ENCODE measurements at places on chromosomes 4 and X.

- DNase-seq = no peak
Observed at GRCh38 chrX:16826207-16826606, 39.9 kb downstream of the TXLNG start.

GRCh38 chr4:122896270-122896669 is 26.1 kb downstream of the NUDT6 start:
- no peak for DNase-seq

DNA sequence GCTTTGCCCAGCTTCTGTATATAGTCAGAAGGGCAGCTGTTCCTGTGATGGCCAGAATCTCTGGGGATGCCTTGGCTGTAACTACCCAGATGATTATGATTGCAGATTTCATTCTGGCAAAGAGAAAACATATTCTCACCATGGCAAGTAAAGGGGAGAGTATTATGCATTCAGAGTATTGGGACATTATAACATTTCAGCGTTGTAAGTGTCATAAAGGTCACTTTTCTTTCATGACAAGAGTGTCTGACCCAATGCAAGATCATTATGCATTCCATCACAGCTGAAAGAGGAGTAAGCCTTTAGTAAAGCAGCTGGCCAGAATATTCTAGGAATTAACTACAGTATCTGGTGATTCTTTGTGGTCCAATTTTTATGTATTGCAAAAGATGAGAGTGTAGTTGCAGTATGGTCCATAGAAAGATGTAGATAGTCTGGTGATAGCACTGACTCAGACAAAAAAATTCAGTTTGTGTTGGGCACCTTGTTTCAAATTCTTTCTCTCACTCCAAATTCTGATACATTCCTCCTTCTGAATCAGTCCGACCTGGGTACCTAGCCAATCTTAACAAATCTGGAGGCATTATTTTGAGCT is 2366.3 kb downstream of the PCDH7 start:
- no peak for DNase-seq

DNA sequence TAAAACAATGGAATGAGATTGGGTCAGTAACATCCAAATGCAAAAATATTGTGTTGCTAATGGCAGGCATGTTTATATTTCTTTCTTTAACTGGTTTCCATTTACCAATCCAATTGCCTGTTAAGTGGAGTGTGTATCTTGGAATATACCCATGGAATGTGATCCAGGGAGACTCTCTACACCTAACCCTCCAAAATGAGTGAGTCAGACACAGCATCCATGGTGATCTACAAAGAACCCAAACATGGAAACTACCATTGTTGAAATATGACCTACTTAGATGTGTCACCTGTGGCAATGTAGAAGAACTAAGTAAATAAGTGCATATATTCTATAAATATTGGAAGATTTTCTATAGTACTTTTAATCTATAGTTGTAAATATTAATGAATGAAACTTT is 110.3 kb downstream of the AREG start:
- DNase-seq = no peak
